B cell (primary cell): ENCODE measurements at places on chromosomes 2 and 18. TPM values are rescaled to one million over a fixed set of nuclear protein-coding genes. Genes with fewer than 3 reads are reported as not detected.

- DNase-seq: no peak
These were observed 296.0 kb downstream of the PLCL1 start for GRCh38 chr2:198100346-198100745.

DNA sequence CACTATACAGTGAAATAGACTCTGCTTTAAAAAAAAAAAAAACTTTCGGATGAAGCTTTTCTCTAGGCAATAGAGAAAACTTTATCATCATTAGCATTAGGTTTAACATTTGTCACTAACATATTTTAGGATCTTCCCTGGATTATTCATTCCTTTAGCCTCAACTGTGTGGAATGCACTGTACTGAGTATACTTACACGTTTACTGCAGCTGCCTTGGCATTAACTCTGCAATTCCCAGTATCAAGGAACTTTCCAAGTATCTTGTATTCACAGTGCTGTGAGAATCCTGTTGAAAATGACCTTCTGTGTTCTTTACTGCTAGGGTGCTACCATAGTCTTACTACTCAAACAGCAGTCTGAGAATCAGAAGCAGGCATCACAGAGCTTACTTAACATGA, 328.2 kb upstream of the COL3A1 start:
- no peak for DNase-seq

DNA sequence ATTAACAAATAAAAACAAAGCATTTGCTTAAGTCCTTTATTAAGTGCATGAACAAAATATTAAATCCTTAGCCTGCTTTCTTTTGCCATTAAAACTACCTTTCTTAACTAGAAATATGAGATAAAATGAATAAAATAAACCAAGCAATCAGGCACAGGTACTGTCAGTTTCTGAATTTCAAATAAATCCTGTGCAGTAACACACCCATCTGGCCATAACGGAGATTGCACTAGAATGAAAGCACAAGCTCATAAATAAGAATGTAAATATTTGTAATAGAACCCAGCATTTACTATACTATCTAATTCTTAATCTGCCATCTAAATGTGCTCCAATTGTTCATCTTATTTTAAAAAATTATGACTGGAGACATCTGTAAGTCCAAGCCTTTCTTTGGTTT, 31.9 kb downstream of the PRKRA start:
- DNase-seq: no peak

Gene ANTXR1
- not detected in 2 replicates for polyA plus RNA-seq

DNA sequence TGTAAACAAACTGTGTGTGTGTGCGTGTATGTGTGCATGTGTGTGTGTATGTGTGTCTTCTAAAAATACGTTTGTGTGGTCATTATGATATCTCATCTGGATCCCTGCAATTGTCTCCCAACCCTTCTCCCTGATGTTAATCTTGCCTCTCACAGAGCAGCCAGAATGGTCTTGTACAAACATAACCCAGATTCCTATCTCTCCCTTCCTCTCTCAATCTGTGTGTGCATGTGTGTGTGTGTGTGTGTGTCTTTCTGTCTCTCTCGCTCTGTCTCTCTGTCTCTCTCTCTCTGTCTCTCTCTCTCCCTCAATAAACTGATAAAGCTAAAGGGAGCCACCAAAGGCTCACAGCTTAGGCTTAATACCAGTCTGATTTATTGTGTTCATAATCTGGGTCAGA, 210.8 kb downstream of the PAX3 start:
- DNase-seq: no peak

Gene CPO
- 0.10 TPM in 1 of 2 replicates, not detected in the other for polyA plus RNA-seq
